ENCODE measurements at places on chromosomes 13 and 19. TPM values are rescaled to one million over a fixed set of nuclear protein-coding genes. Genes with fewer than 3 reads are reported as not detected.
A peak's percentile ranks its signal among the peaks of the same experiment; 100 is the strongest.

- DNase-seq, result peak; percentile 39
Observed at GRCh38 chr19:46147791-46148288, at the start of gene IGFL2. TSS of gene IGFL2 (plus strand) at chr19:46148238. CDS start at chr19:46148279, 41 bp downstream.

DNA sequence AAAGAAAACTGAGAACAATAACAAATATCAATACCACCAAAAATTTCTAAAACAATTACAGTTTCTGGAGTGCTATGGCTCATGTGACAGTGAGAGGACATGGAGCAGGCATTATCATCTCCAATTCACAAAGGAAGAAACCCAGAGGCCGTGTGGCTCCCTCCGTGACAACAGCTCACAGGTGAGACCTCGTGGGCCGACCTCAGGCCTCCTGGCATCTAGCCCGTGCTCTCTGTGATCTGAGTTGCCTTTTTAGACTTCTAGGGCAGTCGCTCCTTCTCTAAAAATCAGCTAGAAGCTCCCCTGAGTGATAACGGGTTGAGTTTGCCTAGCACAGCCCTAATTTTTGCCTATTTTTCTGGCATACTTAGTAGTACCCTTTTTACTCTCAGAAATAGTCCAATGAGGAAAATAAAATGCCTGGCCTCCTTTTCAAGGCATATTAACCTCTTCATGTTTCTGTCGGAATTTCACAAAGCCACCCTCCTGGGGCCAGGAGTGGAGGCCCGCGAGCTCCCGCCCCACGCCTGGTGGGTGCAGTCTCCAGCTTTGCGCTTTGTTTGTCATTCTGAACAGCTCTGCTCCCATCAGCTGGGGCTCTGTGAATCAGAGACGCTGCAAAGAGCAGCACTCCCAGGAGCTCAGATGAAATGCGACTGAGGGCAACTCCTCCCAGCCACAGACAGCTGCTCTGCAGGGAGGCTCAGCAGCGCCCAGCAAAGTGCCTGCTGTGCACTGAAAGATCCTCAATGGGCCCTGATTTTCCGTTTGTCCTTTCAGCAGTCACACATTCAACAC lies 292.5 kb downstream of the UQCRFS1 start:
- DNase-seq, result peak; percentile 6

GRCh38 chr13:59300355-59301173 lies 863.2 kb downstream of the DIAPH3 start:
- DNase-seq, result no peak

Gene EPSTI1
- total RNA-seq, result 9.4 TPM

Gene ZNF66
- total RNA-seq, result 1.9 TPM

Gene NLRP11
- not detected for total RNA-seq

All from GM23248 (cell line).